ENCODE measurements at places on chromosomes 7 and 10.

GRCh38 chr7:103690242-103690974 is 244.4 kb upstream of the SLC26A5 start:
- peak; percentile 98 for DNase-seq

GRCh38 chr7:90455163-90456030 is 14.0 kb upstream of the PTTG1IP2 start:
- peak; percentile 69 for DNase-seq

GRCh38 chr7:255721-256361 is 34.1 kb upstream of the FOXL3 start:
- no peak for DNase-seq

GRCh38 chr10:117222976-117223692 is 17.8 kb upstream of the SLC18A2 start:
- DNase-seq, result peak; percentile 52

DNA sequence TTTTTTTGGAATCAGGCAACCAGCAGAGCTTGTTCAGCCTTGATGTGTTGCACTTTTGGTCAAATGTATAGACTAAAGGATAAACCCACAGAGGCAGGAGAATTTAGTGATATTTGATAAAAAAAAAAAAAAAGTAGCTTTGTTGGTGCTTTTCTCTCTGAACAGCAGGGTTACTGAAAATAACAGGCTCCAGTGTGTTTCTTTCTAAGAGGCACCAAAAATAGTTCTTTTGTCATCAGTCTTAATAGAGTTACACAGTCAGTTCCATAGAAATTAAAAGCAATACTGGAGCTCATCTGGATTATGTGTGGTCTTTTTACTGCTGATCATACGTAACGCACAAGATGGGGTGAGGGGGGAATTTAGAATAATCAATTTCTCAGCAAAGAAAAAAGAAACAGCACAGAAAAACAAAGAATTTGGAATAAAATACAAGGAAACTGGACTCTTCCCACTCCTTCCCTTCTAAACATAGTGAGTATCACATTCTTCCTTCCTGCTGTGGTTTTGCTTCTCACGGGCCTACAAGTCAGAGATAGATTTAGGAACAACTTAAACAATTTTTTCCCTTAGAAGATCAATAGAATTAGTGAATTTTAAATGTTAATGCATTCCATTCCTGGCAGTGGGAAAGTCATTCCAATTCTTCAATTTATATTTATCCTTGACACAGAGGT is 178.8 kb upstream of the AKR1E2 start:
- no peak for DNase-seq

GRCh38 chr10:92891885-92892690 is 43.8 kb downstream of the EXOC6 start:
- DNase-seq, result no peak

DNA sequence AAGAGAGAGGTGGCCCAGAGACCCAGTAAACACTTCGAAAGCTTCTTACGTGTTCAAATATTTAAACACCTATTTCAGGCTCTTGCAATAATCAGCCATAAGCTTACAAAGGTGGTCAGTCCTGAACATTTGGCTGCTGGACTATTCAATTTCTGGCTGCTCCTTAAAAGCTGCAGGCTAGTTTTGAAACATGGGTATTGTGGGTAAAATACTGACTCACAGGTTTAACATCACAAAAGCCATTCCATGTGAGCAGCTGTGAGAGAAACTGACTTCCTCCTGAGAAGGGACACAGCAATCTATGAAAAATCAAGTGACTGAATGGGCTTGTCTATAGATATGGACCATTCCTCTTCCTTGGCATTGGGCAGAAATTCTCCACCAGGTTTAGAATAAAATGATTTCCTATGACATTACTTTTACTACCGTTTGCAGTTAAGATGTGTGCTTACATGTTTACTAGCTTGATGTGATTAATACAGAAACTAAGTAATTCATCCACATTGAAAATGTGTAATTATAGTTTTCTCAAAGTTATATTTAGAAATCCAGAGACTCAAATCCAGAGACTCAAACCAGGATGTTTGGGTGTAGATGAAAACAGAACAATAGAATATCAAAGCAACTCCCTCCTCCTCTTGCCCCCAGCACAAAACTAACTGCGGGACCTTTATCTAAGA is 252.3 kb downstream of the GATA3 start:
- no peak for DNase-seq

GRCh38 chr10:47033541-47034270 is 122.5 kb downstream of the PTPN20 start:
- no peak for DNase-seq

DNA sequence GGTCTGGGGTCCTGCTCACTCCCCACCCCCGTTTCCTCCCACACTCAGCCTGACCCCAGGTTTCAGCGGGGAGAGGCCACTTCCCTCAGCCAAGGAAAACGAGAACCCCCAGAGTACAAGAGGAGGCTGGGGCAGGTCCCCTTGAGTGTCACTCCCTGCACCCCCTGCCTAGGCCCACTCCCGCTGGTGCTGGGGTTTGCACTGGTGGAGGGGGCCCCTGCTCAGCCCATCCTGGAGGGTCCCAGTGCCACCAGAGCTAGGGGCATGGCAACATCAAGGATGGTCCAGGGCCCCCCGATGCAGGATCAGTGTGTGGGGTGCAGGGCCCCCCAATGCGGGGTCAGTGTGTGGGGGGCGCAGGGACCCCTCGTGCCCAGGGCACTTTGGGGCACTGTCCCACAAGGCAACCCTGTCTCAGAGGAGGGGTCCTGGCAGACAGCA is 70.5 kb upstream of the KCTD7 start:
- DNase-seq, result no peak

DNA sequence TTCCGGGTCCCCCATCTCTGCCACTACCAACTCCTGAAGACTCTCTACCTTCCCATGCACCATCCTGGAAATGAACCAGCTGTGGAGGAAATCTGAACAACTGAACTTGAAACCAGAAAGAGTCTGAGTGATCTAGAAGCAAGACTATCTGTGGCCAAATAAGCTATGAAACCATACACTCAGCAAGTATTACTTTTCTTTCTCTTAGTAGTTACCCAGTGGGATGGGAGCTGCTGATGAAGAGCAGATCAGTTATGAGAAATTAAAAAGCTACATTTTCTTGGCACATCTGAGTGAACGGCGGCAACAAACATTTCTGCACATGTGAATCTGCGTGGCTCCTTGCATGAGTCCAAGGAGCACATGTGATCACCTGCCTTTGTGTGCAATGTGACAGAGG is 31.6 kb upstream of the AGK start:
- DNase-seq, result no peak

DNA sequence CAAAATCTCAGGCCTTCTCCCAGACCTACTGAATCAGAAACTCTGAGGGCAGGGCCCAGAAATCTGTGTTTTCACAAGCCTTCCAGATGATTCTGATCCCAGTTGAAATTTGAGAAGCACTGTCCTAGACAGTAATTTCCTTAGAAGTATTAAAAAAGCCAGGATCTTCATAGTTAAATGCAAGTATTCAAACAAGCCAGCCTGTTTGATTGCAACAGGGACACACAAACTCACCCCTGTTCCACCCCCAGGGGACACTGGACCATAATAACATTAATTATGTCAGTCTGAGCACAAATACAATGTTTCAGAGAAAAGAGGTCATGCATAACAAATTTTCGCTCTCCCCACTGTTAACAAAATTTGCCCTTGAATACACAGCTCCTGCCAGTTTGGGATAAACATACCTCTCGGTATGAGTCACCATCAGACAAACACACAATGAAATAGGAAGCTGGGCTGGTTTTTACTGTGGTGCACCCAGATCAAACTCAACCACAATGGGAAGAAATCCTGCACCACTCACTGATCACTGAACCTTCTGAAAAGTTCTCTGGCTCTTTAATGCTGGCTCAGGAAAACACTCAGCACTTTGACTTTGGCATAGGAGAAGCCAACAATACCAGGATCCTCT is 34.3 kb downstream of the ABLIM1 start:
- no peak for DNase-seq

DNA sequence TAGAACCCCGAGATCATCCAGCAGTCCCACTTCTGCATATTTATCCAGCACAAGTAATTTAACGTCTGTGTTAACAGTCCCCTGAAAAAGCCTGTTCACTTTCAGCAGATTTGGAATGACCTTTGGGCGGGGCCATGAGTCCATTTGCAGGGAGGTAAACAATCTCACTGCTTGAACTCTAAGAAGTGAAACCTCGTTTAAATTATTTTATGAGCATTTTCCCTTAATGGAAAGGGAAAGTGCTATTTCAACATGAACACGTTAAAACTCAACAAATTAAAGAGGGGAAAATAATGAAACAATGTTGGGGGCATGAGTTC is 282.8 kb downstream of the GATA3 start:
- DNase-seq, result no peak

DNA sequence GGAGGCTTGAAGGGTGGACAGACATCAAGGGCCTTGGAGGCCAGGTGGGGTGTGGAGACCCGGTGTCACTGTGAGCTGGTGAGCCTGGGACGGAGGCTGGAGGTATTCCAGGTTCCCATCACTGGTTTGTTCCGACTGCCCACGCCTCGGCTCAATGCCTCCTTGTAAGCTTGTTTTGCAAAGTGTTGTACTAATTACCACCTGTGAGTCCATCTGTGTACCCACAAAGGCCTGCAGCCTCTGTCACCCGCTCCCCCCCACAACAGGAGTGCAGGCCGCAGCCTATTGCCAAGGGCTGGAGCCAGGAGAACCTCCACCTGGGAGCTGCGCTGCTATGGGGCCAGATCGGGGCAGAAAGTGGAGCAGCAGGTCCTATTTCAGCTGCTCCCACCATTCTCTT is 521.8 kb upstream of the DPP6 start:
- no peak for DNase-seq

DNA sequence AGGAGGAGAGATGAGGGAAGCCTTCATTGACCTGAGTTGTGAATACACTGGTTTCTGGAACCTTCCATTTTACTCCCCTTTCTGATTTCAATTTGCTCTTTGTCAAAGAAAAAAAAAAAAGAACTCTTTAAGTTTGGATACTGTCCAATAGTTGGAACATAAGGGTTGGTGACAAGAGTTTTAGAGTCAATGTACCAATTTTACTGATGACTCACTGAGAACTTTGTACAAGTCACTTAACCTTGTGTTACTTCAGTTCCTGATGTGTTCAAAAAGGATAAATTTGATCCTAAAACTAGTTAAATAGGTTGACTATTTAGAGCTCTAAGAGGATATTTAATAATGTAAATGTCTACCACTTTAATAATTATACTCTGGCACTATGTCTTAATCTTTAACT is 4.1 kb upstream of the CDK14 start:
- DNase-seq, result no peak

- no peak for DNase-seq
These were observed 133.8 kb downstream of the SEMA3A start for GRCh38 chr7:84060760-84061261.

DNA sequence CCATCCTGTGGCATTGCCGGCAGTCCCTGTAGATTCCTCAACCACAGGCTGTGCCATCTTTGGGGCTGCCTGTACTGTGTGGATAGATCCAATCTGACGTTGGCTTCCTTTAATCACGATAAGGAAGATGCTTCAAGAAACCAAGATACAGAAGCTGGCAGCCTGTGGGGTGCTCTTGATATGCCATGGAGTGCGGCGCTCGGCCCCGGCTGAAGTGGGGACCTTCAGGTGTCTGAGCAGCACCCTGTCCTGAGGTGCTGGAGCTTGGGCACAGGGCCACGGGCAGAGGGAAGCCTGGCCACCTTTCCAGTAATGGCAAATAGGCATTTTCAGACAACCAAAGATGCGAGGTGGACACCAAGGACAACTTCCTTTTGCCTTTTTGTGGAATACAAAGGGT is 139.5 kb downstream of the ACTR3B start:
- no peak for DNase-seq

DNA sequence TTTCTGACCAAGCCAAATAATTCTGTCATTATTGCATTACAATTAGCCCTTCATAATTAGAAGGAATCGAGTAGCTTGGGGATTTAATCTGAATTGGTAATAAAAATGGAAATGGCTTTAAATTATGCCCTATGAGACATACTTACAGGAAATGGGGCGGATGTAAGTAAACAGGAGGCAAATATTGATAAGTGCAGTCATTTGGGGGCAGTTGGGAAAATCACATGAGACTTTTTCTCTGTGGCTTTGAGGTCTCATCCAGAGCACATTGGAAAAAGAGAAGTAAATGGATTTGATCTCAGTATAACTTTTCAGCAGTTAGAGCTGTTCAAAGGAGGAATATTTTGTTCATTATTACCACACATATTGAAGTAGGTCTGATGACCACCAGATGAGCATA is 307.8 kb upstream of the POM121L12 start:
- no peak for DNase-seq

DNA sequence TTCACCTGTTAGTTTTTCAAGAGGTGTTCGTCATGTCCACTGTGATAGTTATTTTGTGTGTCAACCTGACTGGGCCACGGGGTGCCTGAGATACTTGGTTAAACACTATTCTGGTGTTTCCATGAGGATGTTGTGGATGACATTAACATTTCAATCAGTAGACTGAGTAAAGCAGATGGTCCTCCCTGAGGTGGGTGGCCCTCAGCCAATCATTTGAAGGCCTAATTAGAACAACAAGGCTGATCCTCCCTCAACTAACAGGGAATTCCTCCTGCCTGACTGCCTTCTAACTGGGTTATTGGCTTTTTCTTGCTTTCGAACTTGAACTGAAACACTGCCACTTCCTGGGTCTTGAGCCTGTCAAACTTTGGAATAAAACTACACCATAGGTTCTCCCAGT is 75.8 kb downstream of the ENO4 start:
- DNase-seq, result no peak

DNA sequence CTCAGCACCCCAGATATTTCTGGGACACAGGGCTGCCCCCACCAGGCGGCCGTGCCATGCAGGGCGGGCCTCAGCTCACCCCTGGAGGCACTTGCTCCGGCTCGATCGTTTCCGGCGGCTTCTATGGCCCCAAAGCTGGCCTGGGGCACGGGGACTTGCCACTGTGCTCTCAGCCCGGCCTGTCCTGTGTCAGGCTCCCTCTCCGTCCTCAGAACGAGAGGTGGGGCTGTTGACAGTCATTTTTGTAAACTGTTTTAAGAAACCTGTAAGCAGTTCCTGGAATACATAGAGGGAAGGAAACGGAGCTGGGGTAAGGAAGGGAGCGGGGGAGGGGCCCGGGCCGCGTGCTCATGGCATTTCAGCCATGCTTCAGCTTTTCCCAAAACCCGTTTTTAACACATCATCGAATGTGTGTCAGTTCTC is 30.7 kb upstream of the PRKAR1B start:
- DNase-seq, result no peak
